HFFc6 (cell line): ENCODE measurements at places on chromosomes 7 and 10. TPM values are rescaled to one million over a fixed set of nuclear protein-coding genes. Genes with fewer than 3 reads are reported as not detected.

DNA sequence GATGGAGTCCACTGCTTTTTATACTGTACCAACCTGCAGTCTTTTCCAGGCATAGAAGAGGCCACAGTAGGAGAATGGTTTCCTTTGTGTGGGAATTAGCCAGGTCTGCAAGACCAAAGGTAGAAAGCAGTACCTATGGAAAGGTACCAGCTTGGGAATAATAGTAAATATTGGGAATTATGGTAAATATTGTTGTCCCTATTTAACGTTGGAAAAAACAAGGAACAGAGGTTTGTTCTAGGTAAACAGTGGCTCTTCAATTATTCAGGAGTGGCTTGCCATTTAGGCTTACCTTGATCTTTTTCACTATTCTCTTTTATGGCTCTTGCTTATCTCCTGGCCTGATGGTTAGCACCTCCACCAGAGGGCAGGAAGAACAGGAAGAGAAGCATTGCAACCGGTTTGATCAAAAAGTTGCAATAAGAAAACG lies 43.9 kb upstream of the GSAP start:
- no peak for DNase-seq

GRCh38 chr10:48981310-48981907 lies 41.8 kb upstream of the LRRC18 start:
- DNase-seq: peak; percentile 3

The ERCC6 gene
- 58.3 to 91.5 TPM (median 81.0 TPM) in 3 replicates for total RNA-seq

GRCh38 chr7:115387137-115387536 lies 465.2 kb downstream of the MDFIC start:
- DNase-seq: no peak

The OGDHL gene
- total RNA-seq: 0.05 to 0.19 TPM (median 0.15 TPM) in 3 replicates

- no peak for DNase-seq
Observed at GRCh38 chr10:22690614-22691431, 23.6 kb downstream of the PIP4K2A start.
